Gastrocnemius medialis (tissue), 4 donors: ENCODE measurements at places on chromosomes 1 and 21. TPM values are rescaled to one million over a fixed set of nuclear protein-coding genes. Genes with fewer than 3 reads are reported as not detected.
A peak's percentile ranks its signal among the peaks of the same experiment; 100 is the strongest.

Gene LCE7A
- not detected for total RNA-seq

DNA sequence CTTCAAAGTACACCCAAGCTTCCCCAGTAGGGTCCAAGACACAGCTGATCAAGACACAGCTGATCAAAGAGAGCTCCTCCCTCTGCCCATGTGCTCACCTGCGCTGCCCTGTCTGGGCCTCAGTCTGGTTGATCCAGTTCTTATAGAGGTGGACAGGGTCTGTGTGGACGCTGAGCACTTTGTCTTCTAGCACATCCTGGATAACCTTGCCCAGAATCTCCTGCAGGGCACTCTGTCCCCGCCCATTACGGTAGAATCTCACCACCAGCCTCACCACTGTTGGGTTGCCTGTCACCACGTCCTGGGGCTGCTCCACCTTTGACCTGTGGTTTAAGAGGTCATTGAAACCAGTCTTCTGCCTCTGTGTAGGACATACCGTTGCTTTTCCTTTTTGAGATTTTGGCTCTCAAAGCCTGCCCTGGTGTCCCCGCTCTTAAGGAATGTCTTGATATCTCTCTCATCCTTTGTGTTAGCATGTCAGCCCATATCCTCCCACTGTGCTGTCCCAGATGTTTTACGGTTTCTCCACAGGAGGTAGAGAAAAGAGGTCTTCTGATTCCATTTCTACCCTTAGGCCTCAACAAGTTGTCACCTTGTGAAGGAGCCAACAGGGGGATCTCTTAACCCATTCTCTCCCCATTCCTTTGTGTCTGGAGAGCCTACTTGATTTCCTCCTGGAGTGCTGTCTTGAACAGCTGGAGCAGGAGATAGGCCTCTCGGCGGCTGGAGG is 33.5 kb downstream of the IQGAP3 start:
- no peaks in the 10 kb centered on the region for H3K4me1 ChIP-seq
- no peaks in the 10 kb centered on the region for H3K27me3 ChIP-seq

DNA sequence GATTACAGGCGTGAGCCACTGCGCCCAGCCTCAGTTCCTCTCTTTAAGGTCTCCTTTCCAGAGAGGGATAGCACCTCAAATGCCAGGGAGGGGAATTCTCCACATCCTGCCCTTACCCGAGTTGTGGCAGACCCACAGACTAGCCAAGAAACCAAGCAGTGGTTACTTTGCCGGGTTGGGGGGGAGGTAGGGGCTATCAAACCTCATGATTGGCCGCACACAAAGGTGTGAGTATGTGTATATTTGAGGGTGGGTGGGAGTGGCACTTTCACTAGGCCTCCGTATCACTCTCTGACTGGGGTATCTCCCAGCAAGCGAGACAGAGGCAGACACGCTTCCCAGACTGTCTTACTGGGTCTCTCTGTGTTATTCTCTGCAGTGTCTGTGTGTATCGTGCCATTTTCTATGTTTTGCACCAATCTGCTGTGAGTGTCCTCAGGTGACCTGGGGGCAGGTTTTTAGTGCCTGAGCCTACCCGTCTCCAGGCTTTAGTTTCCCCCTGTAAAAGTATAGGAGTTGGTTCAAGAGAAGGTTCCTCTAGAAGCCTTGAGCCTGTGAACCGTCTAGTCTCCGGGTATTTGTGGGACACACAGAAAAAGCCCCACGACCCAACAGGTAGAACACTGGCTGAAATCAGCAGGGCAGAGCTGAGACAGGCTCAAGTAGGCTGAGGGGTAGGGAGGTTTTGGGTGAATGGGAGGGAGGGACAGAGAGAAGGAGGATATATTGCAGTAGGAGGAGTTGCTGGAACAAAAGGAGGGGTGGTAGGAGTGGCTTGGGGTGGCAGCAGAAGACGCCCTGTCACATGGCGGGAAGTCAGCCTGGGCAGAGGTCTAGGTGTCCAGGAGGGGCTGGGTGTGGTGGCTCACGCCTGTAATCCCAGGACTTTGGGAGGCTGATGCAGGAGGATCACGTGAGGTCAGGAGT is 10.3 kb downstream of the LMNA start:
- peak overlapping the region; percentile 98 for H3K27ac ChIP-seq
- H3K27me3 ChIP-seq, result no peaks in the 10 kb centered on the region
- peak; percentile 78 for DNase-seq

Gene POU2F1
- 7.3 TPM for total RNA-seq

DNA sequence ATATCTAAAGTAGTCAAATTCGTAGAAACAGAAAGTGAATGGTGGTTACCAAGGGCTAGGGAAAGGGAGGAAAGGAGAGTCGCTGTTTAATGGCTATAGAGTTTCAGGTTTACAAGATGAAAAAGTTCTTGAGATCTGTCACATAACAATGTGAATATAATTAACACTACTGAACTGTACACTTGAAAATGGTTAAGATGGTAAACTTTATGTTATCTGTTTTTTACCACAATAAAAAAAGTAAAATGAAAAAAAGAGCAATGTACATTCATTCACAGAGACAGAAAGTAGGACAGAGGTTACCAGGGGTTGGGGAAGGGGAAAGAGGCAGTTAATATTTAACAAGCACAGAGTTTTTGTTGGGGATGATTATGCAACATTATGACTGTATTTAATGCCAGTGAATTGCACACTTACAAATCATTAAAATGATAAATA is 53.3 kb upstream of the SEC16B start:
- no peaks in the 10 kb centered on the region for H3K27me3 ChIP-seq
- H3K36me3 ChIP-seq, result peaks cover 48% of the 10 kb centered on the region
- H3K4me1 ChIP-seq, result no peaks in the 10 kb centered on the region
- no peak for DNase-seq
- no peak overlapping the region for H3K27ac ChIP-seq

- H3K4me3 ChIP-seq, result no peak overlapping the region
- no peaks in the 10 kb centered on the region for H3K4me1 ChIP-seq
- H3K36me3 ChIP-seq, result no peaks in the 10 kb centered on the region
Measured at GRCh38 chr1:67515324-67516080, 85.3 kb upstream of the SERBP1 start.

- no peaks in the 10 kb centered on the region for H3K36me3 ChIP-seq
- no peaks in the 10 kb centered on the region for H3K27me3 ChIP-seq
- H3K4me3 ChIP-seq, result peak overlapping the region; percentile 95
- DNase-seq, result peak; percentile 40
- peak overlapping the region; percentile 97 for H3K27ac ChIP-seq
Measured at GRCh38 chr1:207752456-207752998, 673 bp downstream of the CD46 start.

Gene FNDC5
- total RNA-seq, result 274 TPM

- H3K27me3 ChIP-seq, result no peaks in the 10 kb centered on the region
- no peak overlapping the region for H3K4me3 ChIP-seq
- no peaks in the 10 kb centered on the region for H3K36me3 ChIP-seq
Measured at GRCh38 chr1:206903687-206904086, 6.4 kb downstream of the IL24 start.

DNA sequence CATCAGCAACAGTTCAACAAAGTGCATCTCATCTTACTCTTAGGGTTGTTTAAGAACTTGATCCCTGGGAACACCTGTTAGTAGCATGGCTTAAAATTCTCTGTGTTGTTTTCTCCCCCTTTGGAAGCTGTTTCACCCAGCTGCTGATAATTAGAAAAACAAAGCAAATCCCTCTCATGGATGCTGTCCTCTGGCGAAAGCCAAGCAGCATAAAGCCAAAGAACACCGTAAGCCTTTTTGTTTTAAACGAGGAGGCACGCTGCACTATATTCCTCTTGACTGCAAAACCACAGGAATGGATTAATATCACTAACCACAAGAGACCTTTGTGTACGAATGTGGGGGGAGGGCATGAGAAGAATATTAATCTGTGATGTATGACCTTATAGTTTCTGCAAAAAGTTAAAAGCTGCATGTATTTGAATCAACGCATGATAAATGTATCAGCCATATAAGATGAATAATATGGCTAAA is 923.2 kb downstream of the LTN1 start:
- peak overlapping the region; percentile 9 for H3K4me3 ChIP-seq
- peak overlapping the region; percentile 87 for H3K27ac ChIP-seq
- no peaks in the 10 kb centered on the region for H3K36me3 ChIP-seq

DNA sequence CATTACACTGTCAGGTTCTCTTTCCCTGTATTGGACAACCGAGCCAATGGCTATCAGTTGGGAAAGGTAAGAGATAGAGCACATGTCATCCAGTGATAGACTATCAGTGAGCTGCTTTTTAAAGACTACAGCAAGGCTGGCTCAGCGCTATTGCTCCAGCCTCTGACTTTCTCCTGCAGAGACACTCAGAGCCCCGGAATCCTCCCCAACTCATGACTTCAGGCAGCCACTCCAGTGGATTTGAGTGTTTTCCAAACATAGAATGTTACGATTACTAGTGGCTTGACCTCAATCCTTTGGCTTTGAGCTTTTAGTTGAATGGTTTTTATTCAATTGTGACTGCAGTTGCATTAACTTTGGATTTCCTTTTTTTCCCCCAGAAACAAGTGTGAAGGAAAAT is 331.9 kb downstream of the DISC1 start:
- no peaks in the 10 kb centered on the region for H3K27me3 ChIP-seq
- no peak overlapping the region for H3K27ac ChIP-seq
- no peaks in the 10 kb centered on the region for H3K36me3 ChIP-seq
- DNase-seq, result no peak
- no peaks in the 10 kb centered on the region for H3K4me1 ChIP-seq

DNA sequence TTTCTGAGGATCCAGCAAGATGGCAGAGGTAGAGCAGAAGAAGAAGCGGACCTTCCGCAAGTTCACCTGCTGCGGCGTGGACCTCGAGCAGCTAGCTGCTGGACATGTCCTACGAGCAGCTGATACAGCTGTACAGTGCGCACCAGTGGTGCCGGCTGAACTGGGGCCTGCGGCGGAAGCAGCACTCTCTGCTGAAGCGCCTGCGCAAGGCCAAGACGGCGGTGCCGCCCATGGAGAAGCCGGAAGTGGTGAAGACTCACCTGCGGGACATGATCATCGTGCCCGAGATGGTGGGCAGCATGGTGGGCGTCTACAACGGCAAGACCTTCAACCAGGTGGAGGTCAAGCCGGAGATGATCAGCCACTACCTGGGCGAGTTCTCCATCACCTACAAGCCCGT is 125.8 kb downstream of the LRIG2 start:
- no peak overlapping the region for H3K4me3 ChIP-seq
- no peaks in the 10 kb centered on the region for H3K4me1 ChIP-seq
- no peaks in the 10 kb centered on the region for H3K36me3 ChIP-seq
- H3K27me3 ChIP-seq, result no peaks in the 10 kb centered on the region

GRCh38 chr1:32247983-32248889 is 1.2 kb downstream of the FAM167B start:
- H3K4me1 ChIP-seq, result peaks cover 50% of the 10 kb centered on the region
- H3K27ac ChIP-seq, result peak overlapping the region; percentile 68
- peak; percentile 70 for DNase-seq
- no peak overlapping the region for H3K4me3 ChIP-seq
- no peaks in the 10 kb centered on the region for H3K36me3 ChIP-seq
- no peaks in the 10 kb centered on the region for H3K27me3 ChIP-seq

- H3K27ac ChIP-seq, result no peak overlapping the region
- DNase-seq, result no peak
- H3K27me3 ChIP-seq, result no peaks in the 10 kb centered on the region
Measured at GRCh38 chr21:29390778-29391177, 92.1 kb downstream of the BACH1 start.

Gene ADAM30
- not detected for total RNA-seq

Gene COL6A1
- total RNA-seq, result 81.0 TPM

Gene TMEM52
- total RNA-seq, result 155 TPM

DNA sequence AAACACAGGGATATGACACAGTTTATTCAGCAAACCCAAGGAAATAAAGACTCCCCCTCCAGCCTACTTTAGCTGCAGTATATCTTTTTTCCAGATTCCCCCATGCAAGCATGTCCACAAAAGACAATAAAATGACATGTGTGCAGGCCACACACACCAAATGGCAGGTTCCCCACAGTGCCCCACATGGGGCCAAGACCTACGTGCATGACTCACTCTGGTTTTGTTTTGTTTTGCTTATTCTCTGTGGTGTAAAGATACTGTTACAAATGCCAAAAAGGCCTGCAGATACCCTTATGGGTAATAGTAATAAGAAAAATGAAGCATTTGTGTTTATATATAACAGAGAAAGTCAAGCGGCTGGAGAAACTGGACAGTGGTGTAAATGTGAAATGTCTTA is 71.6 kb downstream of the RD3 start:
- DNase-seq, result no peak
- no peak overlapping the region for H3K27ac ChIP-seq
- H3K27me3 ChIP-seq, result no peaks in the 10 kb centered on the region

Gene TSTD1
- 52.6 TPM for total RNA-seq

- H3K4me1 ChIP-seq, result peaks cover 8% of the 10 kb centered on the region
- no peaks in the 10 kb centered on the region for H3K36me3 ChIP-seq
- no peak overlapping the region for H3K4me3 ChIP-seq
- DNase-seq, result no peak
- H3K27ac ChIP-seq, result no peak overlapping the region
Measured at GRCh38 chr1:114259511-114260160, 106.0 kb upstream of the SYT6 start.

- DNase-seq, result no peak
- no peak overlapping the region for H3K27ac ChIP-seq
- H3K27me3 ChIP-seq, result peaks cover 31% of the 10 kb centered on the region
- no peak overlapping the region for H3K4me3 ChIP-seq
- no peaks in the 10 kb centered on the region for H3K4me1 ChIP-seq
- H3K36me3 ChIP-seq, result no peaks in the 10 kb centered on the region
Measured at GRCh38 chr1:2950926-2951305, 70.4 kb upstream of the ACTRT2 start.

Gene PCBP3
- not detected for total RNA-seq

Gene SLC30A10
- total RNA-seq, result not detected

DNA sequence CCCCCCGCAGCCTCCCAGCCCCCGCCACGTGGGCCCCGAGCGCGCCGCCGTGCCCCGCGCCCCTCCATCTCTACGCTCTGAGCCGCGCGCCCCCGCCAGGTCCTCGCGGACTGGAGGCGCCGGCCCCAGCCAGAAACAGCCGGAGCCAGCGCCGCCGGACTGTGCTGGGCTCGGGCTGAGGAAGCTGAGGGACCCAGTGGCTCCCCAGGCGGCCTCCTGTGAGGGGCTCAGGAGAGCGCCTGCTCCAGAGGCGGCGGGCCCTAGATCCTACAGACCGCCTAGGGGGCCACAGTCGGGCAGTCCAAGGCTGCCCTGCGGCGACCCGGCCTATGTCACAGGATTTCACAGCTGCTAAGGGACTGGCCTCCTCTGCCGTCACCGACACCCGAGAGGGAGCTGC is 82.1 kb downstream of the NENF start:
- peaks cover 28% of the 10 kb centered on the region for H3K27me3 ChIP-seq
- no peak for DNase-seq
- H3K27ac ChIP-seq, result no peak overlapping the region
- H3K36me3 ChIP-seq, result no peaks in the 10 kb centered on the region

- H3K4me1 ChIP-seq, result peaks cover 33% of the 10 kb centered on the region
- H3K27me3 ChIP-seq, result no peaks in the 10 kb centered on the region
- no peak overlapping the region for H3K4me3 ChIP-seq
- no peak for DNase-seq
- no peak overlapping the region for H3K27ac ChIP-seq
Measured at GRCh38 chr1:11341901-11342552, 69.0 kb downstream of the UBIAD1 start.

Gene OR10R2
- not detected for total RNA-seq

Gene TNFRSF18
- not detected for total RNA-seq

Gene CFAP141
- total RNA-seq, result not detected

Gene NUP133
- 18.4 TPM for total RNA-seq

Gene RGS18
- 0.78 TPM for total RNA-seq
